GM12864 (cell line): ENCODE measurements at places on chromosomes 7 and 10.
A peak's percentile ranks its signal among the peaks of the same experiment; 100 is the strongest.

- no peak for DNase-seq
These were observed 491 bp upstream of the AKAP9 start for GRCh38 chr7:91940171-91940570.

DNA sequence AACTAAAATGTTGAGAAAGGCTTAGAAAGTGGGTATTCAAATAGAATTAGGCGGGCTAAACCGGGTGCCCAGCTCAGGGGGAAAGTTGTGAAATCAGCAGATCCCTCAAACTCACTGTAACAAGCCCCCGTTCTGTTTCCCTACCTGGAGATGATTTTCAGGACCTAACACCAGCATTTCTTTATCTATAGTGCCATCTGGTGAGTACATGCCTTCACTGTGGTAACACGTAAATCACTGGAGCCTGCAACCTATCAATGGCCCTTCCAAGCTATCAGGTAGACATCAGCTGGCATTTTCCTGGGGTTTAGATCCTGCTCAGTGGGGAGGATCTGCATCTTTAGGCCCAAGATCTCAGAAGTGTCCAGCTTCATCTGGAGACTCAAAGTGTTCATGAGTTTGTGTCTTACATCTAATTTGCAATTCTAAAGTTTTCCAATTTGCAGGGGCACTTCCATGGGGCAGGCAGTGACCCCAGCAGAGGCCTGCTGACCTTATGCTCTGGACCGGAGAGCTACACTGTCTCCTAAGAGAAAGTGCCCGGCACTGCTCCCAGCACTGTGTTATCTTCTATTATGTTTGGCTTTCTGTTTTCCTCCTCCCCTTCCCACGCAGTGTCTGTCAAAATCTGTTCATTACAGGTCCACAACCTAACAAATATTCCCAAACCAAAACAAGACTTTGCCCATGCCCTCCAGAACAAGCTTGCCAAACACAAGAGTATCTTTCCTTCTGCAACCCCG lies 132.5 kb downstream of the LSM5 start:
- no peak for DNase-seq

GRCh38 chr7:141220263-141220880 lies 146.5 kb downstream of the TMEM178B start:
- no peak for DNase-seq

DNA sequence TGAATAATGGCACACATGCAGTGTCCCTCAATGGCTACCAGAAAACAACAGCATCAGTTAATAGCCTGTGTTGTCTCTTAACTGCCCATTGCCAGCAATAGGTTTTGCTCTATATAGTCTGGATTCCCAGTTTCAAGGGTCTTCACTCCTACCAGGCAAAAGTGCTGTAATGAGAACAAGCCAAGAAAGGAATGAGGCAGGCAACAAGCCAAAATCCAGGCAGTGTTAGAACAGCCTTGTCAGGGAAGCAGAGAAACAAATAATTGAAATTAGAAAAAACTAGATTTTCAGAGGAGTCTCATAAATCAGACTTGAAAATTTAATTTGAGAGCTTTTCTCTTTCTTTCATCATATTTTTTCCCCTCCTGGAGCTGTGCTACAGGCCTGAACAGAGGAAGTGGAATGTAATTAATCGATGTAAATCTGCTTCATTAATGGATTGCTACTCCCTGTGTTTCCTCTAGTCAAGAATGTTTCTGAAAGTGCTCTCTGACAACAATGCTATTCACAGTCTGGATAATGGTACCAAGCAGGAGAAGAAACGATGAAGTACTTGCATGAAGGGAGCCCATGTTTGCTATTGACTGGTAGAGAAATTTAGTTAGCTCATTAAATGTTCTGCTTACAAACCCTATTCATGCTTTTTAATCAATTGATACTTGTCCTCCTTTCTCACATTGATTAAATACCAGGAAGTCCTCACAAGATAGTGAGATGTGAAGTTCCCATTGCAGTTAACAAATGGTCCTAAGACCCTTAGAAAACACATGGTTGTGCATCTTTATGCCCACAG lies 202.0 kb upstream of the LRRTM3 start:
- no peak for DNase-seq

DNA sequence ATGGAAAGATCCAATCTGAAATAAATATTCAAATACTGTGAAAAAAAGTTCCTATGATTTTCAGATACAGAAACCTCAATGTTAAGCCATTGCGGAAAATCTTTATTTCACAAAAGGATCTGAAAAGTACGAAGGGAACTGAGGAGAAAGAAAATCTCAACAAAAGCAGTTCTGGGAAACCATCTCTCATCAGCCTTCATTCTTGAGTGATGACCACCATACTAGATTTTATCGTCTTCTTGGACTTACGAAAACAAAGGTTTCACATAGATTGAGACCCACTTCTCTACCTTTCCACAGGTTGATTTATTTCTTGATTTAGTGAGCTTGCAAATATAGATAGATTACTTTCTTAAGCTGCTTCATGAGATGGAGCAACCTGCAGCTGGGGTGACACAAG lies 293.4 kb upstream of the LYZL1 start:
- DNase-seq: no peak

DNA sequence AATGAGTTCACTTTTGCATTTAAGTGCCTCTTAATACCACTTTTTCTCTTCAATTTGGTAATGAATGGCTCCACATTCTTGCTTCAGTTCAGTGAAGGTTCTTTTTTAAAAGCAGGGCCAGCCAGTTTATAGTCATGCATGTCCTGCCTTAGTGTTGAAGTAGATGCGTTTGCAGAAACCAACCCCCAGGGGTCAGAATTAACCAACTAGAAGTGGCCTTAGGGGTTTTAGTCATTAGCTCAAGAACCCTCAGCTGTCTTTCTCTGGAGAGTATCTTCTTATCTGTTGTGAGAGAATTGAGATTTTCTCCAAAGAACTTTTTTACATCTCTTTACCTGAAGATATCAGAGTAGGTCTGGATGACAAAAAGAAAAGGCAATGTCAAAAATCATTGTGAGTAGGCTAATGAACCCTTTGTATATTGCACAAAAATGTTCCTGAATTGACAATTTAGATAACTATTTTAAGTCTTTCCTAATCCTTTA lies 82.2 kb downstream of the PIK3CG start:
- DNase-seq: peak; percentile 21

DNA sequence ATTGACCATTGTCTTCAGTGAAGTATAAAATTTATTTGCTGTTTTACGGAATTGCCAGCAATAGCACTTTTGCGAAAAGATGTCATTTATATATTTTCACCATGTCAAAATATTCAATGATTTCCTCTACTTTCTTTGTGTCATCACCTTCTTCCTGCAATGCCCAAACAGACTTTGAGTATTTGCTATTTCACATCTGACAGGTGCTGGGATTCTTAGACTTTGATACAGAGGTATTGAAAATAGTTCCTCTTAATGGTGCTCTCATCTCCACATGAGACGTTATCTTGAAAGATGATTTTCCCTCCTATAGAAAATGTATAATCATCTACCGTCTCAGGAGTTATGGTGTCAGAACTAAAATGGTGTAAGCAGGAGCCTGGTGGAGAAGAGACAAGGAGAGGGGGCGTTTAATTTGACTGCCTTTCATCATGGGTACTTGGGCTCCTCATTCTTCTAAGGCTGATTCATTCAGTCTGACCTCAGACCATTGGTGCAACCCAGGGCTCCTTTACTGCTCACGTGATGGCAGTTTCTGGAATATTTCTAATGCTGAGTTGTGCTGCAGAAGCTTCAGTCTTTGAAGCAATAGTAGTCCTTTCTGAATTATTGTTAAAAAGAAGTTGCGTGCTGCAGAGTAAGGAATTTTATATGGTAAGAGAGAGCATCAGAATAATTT lies 404.6 kb downstream of the PHTF2 start:
- no peak for DNase-seq

- no peak for DNase-seq
These were observed 449.1 kb downstream of the TYW1 start for GRCh38 chr7:67445728-67446127.

DNA sequence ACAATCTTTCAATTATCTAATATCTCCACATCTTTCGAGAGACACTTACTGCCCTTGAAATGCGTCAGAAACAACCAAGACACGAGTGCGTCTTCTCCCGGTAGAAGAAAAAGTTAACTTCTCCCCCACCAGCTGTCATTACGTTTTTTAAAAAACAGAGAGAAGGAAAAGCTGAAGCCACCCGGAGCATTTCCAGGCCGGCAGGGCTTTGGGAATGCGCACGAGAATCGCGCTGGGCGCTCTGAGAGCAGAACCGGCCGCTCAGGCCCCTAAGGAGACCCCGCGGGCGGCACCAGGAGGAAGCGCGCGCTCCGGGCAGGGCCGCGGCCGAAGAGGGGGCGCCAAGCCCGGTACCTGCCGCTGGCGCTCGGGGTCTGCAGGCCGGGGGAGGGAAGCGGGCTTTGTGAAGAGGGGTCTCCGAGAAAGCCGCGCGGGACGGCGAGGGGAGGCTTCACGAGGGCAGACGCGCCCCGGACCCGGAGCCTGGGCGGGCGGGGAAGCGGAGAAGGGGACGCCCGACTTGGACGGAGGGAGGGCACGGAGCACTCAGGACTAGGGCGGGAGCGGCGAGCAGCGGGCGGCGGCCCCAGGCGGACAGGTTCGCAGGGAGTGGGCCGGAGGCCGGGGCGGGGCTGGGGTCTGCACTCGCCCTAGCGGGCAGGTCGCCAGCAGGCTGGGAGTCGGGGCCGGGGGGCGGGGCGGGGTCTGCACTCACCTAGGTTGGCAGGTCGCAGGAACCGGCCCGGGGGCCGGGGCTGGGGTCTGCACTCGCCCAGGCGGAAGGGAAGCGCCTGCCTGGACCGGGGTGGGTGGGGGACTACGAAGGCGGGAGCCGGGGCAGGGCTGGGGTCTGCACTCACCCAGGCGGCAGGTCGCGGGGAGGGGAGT lies 932 bp downstream of the ESYT2 start:
- DNase-seq: no peak

DNA sequence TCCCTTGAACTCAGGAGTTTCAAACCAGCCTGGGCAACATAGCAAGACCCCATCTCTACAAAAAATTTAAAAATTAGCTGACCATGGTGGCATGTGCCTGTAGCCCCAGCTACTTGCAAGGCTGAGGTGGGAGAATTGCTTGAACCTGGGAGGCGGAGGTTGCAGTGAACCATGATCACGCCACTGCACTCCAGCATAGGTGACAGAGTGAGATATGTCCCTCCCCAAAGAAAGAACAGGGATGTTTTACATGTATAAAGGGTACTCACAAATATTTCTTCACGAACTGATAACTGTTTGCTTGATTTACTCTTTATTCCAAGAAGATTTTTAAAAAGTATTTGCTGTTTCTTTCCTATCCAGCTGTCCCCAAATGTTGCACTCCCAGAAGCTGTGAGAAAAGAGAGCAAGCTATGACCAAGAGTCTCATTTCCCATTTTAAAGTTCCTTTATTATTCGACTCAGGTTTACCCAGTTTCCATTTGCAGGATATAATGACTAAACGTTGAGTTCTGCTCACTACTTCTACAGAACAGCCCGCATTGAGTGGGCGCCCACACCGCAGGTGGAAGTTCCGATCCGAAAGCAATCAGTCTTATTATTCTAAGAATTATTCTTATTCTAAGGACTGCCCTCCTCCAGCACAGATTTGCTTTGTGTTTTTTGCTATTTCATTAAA lies 90.7 kb downstream of the APBB1IP start:
- no peak for DNase-seq

DNA sequence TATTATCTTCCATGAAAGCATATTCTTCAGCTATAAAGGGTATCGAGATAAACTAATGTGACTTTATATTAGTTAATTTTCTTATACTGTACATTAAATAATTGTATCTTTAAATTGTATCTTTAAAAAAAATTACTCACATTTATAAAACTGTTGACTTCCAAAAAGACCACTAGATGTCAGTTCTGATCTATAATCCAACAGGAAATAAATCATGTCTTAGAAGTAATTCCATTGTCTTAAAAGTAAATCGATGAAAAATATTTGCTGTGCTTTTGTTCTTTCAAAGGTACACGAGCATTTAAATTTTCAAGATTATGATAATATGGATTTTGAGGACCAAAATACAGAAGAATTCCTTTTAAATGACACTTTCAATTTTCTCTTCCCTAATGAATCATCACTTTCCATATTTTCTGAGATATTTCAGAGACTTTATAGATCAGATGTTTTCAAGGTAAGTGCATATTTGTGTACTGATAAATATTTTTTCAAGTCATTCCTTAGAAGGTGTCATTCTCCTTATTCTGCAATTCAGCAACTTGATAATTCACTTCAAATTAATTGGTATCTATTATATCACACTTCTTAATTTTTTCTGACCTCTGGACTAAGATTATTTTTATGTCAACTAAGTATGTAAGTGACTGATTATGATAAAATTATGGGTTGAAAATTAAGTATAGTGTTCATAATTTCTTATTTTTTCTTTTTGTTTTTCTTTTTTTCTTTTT lies 138.5 kb downstream of the CPED1 start:
- DNase-seq: no peak

DNA sequence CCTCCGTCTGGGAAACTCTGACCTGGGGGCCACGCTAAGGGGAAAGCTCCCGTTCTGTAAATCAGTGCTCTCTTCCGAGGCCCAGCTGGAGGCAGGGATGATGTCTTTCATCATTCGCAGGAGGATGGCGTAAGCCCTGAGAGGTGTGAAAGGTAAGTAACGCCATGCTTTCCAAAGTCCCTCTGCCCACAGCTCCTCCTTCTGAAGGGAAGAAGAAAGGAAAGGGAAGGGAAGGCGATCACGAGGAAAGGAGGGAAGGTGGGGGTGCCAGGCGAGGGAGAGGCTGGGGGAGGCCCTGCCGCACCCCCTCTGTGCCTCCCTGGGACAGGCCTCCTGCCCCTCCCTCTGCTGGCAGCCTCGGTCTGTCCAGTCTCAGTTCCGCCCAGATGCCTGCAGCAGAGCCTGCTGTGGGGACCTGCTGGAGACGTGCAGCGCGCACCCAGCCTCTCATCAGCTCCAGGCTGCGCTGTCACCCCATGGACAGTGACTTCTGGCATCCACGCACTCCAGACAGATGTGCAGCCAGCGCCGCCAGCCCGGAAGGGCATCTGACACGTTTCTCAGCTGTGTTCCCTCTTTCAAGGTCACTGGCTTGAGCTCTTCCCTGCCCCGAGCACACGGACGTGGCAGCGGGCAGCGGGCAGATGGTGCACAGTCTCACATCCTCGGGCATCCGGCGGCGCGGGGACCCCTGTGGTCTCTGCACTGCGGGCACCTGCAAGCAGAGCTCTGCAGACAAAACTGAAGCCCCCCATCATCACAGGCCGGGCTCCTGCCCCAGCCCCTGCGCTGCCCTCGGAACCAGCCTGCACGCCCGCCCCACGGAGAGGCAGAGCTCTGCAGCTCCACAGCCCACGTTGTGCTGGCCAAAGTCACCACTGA lies 60.6 kb downstream of the INSIG1 start:
- DNase-seq: no peak

- no peak for DNase-seq
These were observed 4.4 kb upstream of the FZD9 start for GRCh38 chr7:73429215-73429614.

GRCh38 chr7:131568510-131568909 lies 12.1 kb upstream of the PODXL start:
- no peak for DNase-seq

- DNase-seq: no peak
These were observed 27.7 kb downstream of the ANXA8 start for GRCh38 chr10:47456079-47456785.

DNA sequence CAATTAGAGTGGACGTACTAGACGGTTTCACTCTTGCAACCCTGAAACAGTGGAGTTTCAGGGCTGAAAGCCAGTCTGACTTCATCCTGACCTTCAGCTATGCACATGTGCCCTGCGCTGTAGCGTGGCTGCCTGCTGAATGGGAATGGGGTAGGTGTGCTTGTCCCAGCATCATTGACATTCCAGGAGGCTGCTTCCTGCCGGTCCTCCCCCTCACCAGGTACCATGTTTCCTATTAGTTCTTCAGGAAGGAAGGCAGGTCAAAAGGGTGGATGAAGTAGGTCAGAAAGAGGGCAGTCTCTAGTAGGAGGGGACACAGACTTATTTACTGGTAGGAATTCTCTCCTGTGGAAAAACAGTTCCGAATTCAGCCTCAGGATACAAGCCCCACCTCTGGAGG lies 551.8 kb upstream of the GALNT17 start:
- no peak for DNase-seq
